ENCODE measurements at places on chromosomes 1 and 21. TPM values are rescaled to one million over a fixed set of nuclear protein-coding genes. Genes with fewer than 3 reads are reported as not detected.

DNA sequence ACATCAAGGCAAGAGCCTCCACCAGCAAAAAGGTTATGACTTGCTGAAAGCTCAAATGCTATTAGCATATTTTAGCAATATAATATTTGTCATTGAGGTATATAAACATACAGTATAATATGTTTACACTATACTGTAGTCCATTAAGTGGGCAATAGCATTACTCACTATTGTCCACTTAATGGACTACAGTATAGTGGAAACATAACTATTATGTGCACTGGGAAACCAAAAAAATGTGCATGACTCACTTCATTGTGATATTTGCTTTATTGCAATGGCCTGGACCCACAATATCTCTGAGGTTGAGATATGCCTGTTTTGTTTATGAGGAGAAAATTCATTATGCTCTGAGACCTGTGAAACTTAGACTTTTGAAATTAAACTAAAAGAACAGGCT is 300.0 kb downstream of the BARHL2 start:
- DNase-seq, result no peak

GRCh38 chr21:45950740-45951515 is 30.6 kb upstream of the COL6A1 start:
- DNase-seq, result no peak

GRCh38 chr1:236425031-236425663 is 31.1 kb downstream of the EDARADD start:
- no peak for DNase-seq

- no peak for DNase-seq
Measured at GRCh38 chr1:103327054-103327719, 198.3 kb upstream of the RNPC3 start.

DNA sequence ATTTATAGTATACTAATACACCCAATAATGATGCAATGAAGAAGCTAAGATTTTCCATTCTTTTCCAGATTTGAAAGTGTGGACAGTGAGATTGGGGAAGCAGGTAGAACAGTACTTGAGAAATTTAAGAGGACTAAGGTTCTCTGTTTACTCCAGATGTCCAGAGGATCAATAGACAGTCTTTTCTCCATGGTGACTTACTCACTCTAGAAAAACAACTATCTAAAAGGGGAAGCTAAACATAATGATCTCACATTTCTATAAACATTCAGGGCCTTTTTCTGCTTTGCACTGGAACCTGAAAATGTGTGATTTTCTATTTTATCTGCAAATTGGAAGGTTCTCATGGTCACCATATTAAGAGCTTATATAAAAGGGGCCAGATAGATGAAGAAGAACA is 93.9 kb upstream of the ZBTB18 start:
- no peak for DNase-seq

- peak; percentile 85 for DNase-seq
Measured at GRCh38 chr1:222618001-222618879, at the start of gene MIA3. Gene MIA3 (plus strand): TSS chr1:222618097. CDS start chr1:222618111, 14 bp downstream.

The A3GALT2 gene
- not detected for total RNA-seq

The MTARC2 gene
- total RNA-seq, result 34.9 TPM

The IGSF21 gene
- 64.5 TPM for total RNA-seq

The GPR61 gene
- 33.2 TPM for total RNA-seq

The PLK3 gene
- total RNA-seq, result 20.5 TPM

The PODN gene
- total RNA-seq, result 3.3 TPM
